8988T (cell line): ENCODE measurements at places on chromosomes 1 and 21.

DNA sequence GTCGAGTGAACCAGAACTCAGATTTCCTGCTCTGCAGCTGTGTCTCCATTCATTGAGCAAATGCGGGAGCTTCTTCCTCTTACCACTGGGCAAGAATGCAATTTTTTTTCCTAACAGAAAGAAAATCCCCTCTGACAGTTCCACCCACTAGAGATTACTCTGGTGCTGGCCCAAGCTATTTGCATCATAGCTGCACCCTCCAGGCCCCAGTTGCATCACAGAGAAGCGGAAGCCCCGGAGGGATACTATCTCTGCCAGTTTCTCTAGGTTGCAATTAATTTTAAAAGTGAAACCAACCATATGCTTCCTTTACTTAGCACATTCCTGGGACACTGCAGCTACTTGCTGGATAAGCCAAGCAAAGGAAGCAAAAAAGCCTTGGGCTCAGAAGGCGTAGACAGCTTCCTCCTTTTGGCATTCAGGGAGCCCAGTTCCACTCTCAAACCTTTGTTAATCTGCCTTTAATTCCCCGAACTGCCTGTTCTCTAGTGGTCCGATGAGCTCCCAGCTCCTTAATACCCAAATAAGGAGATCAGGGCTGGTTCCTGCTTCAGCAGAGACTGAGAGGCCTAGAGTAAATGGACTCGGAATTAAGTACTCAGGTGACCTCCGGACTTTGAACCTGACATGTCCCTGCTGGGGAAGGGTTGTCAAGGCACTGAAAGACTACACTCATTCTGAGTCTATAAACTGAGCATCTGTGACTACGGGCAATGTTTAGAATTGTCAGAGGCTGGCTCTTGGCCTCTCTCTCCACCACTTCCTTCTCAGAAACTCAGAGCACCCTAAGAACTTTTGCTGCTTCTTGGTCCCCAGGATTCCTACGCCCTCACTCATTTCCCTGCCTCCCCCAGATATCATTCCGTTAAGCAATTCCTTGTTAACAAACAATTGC, 72.5 kb upstream of the TNFSF18 start:
- DNase-seq, result no peak

GRCh38 chr21:40622531-40622930, 224.4 kb downstream of the DSCAM start:
- no peak for DNase-seq

DNA sequence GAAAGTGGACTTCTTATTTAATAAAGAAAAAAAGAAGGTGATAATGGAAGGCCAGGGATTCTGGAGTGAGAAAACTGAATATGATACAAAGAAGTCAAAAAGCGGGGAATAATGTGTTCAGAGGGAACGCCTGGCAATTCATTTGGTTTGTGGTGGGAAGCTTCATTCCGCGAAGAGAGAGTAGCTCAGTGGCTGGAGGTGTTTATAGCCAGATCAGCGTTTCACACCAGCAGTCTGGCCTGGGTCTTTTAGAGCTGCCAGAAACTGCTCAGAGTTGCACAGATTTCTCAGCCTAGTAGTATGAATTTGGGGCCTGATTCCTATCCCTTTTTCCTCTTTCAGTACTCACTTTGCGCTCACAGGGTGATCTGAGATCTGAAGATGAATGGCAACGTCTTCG, 67.8 kb upstream of the IPO9 start:
- no peak for DNase-seq

- DNase-seq, result no peak
Measured at GRCh38 chr21:32185726-32186125, 93.1 kb downstream of the MIS18A start.

DNA sequence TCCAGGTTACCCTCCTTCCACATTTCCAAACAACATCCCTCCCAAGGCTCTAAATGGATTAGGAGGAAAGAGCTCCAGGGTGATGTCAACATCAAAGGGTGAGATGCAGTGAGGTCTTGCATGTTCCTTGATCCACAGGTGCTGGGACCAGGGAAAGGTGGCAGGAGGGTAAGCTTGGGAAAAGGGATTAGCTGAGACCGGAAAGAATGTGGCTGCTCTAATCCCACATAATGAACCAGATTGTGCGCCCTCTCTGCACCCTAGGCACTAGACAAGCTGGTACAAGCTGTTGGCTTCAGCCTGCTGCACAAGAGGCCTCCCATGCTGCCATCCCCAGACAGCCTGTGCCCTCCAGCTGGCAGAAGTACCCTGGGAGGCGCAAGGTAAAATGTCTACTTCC, 34.9 kb downstream of the PLXNA2 start:
- DNase-seq, result no peak

GRCh38 chr1:119569095-119569494, 62.1 kb downstream of the HSD3B1 start:
- no peak for DNase-seq

DNA sequence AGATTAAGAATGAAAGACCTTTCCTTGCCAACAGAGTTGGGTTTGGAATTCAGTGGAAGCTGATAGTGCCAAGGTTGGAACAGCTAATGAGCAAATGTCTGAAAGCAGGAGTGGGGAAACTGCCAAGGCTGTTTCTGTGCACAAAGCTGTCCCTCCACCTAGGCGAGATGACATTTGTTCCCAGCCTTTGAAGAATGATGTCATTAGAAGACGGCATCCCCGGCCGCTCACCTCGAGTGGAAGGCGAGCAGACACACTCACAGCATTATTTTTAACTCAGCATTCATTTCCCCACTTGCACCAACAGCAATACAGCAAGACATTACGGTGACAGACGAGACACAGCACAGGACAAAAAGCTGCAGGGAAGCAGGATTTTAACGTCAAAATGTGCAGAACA, 463.9 kb downstream of the PCP4 start:
- DNase-seq, result no peak

GRCh38 chr1:42942444-42942843, 16.2 kb downstream of the SLC2A1 start:
- no peak for DNase-seq

DNA sequence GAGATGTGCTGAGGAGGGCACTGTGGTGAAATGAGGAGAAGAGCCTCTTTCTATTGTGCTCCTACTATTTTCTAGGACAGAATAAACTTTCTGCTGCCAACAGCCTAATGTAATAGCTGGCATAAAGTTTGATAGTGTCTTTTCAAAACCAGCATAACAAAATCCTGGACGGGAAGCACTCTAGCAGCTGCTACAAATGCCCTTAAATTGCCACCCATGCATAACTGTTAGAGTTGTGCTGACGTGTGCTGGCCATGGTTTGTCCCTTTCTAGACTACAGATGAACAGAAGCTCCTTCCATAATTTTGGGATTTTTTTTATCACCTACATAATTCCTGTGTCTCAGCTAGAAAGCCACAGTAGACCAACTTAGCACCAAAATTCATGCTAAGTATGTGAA, 88.5 kb upstream of the DEPDC1 start:
- no peak for DNase-seq

DNA sequence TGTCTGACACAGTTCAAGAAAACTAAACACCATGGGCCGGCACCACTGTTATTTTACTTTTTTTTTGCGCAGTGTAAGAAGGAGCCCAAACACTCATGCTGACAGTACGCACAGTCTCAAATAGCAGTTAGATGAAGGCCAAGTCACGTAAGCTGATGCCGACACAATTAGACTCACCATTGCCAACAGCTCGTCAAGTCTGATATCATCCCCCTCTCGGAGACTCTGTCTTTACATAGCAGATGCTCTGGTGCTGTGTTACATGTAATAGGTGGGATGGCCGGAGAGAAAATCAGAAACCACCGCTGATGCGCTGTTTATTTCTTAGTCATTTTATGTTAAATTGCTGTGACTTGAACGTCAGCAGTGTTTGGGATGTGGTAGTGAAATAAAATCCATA, 49.3 kb downstream of the TGFB2 start:
- DNase-seq, result no peak

GRCh38 chr1:204081164-204081790, 8.4 kb downstream of the SOX13 start:
- no peak for DNase-seq

- no peak for DNase-seq
Measured at GRCh38 chr1:53552146-53552861, 93.1 kb downstream of the DMRTB1 start.

DNA sequence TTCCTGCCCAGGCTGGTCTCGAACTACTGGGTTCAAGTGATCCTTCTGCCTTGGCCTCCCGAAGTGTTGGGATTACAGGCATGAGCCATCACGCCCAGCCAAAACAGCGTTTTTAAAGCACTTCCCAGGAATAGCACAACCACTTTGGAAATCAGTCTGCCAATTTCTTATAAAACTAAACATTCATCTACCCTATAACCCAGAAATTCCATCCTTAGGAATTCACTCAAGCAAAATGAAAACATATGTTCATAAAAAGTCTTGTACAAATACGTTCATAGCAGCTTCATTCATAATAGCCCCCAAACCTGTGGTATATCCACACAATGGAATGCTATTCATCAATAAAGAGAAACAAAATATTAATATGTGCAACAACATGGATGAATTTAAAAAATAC, 36.1 kb downstream of the PHC2 start:
- no peak for DNase-seq

GRCh38 chr1:57024855-57025254, 59.0 kb upstream of the C8B start:
- no peak for DNase-seq

DNA sequence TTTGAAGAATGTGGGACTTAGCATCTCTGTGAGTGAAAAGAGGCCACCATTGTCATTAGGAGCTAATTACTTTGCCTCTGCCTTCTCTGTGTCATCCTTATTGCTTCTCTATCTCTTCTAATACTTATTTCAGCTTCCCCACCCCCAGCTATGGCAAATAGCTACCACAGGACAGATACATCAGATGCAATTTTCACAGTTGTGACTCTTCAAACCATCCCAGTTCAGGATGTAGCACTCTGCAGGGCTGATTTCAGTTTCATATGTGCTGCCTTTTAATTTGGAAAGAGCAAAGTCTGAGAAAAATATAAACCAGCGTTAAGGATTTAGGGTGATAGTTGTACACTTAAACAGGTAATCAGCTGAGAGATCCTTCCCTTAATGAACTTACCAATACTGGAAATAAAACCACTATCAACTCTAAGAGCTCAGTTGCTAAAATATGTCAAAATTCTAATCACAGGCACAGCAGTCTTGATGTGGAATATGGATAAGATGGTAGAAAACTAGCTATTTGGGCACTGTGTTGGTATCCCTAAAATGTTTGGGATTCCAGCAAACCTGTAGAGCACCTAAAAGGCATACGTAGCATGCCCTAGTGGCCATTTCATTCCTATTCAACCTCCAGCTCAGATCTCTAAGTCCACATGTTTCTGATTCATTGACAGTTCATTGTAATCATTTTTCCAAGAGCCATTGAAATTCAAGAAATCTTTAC, 148.4 kb downstream of the SYT2 start:
- no peak for DNase-seq

GRCh38 chr1:28915031-28915895, 894 bp downstream of the EPB41 start:
- DNase-seq, result peak; percentile 21

DNA sequence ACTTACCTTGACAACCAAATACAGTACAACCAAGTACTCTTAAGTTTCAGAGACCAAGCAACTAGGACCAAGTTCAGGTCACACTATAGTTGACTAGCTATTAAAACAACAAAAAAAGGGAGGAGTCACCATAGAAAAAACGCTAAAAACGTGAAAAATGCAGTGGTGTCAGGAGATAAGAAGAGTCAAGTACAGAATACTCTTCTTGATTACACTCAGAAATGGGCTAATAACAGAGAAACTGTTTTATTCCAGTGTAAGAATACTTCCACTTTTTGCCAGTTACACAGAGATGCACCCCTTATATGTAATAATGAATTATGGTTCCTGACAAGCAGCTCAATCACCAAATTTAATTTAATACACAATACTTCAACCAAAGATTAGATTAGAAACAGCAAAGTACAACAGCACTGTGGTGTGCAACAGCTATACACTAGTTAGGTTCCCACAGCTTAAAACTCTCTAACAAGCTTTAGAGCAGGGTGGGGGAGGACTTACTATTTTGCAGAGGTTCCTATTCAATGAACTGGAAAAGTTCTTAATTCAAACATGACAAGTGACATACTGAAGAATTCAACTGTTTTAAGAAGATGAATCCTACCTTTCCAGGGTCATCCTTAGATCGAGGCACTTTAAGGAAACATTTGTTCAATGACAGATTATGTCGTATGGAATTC, 70.4 kb downstream of the FOXJ3 start:
- no peak for DNase-seq

- DNase-seq, result no peak
Measured at GRCh38 chr1:188386161-188386560, 1557.4 kb downstream of the PLA2G4A start.
